ENCODE measurements at places on chromosomes 7 and 10.

- H3K4me1 ChIP-seq: peaks cover 41% of the 10 kb centered on the region
- peak; percentile 79 for DNase-seq
- H3K4me3 ChIP-seq: peak overlapping the region; percentile 80
- peak overlapping the region; percentile 86 for H3K27ac ChIP-seq
- no peaks in the 10 kb centered on the region for H3K27me3 ChIP-seq
Observed at GRCh38 chr7:2864999-2865670, 21.0 kb upstream of the GNA12 start.

- H3K27ac ChIP-seq: no peak overlapping the region
- no peak for DNase-seq
- H3K36me3 ChIP-seq: no peaks in the 10 kb centered on the region
Observed at GRCh38 chr10:53091574-53091973, 319.0 kb upstream of the MBL2 start.

GRCh38 chr10:103781329-103782061 lies 73.9 kb downstream of the SH3PXD2A start:
- no peaks in the 10 kb centered on the region for H3K4me1 ChIP-seq
- H3K27me3 ChIP-seq: peaks cover 15% of the 10 kb centered on the region
- no peak overlapping the region for H3K27ac ChIP-seq
- H3K4me3 ChIP-seq: no peak overlapping the region

GRCh38 chr7:91288208-91288824 lies 24.1 kb downstream of the FZD1 start:
- H3K27me3 ChIP-seq: peaks cover 1% of the 10 kb centered on the region
- H3K4me1 ChIP-seq: no peaks in the 10 kb centered on the region
- H3K36me3 ChIP-seq: no peaks in the 10 kb centered on the region
- no peak overlapping the region for H3K4me3 ChIP-seq
- peak; percentile 28 for DNase-seq

All from activated T-cell treated with anti-CD3 and anti-CD28 coated beads, Interleukin-2, amount 50 U/mL, for 72 hours (primary cell).